ENCODE measurements at places on chromosomes 5 and 9.

GRCh38 chr9:136487672-136488071 lies 4.8 kb upstream of the SEC16A start:
- no peak for DNase-seq

GRCh38 chr9:78357165-78357873 lies 60.4 kb downstream of the PSAT1 start:
- no peak for DNase-seq

GRCh38 chr9:1429297-1429696 lies 379.1 kb downstream of the DMRT2 start:
- peak; percentile 3 for DNase-seq

- no peak for DNase-seq
Measured at GRCh38 chr9:126472948-126473298, 140.8 kb upstream of the LMX1B start.

- DNase-seq: no peak
Measured at GRCh38 chr5:94367900-94368299, 250.5 kb downstream of the KIAA0825 start.

- no peak for DNase-seq
Measured at GRCh38 chr9:79471580-79472543, 99.9 kb upstream of the TLE4 start.

- no peak for DNase-seq
Measured at GRCh38 chr5:41797662-41798061, 72.6 kb downstream of the OXCT1 start.

DNA sequence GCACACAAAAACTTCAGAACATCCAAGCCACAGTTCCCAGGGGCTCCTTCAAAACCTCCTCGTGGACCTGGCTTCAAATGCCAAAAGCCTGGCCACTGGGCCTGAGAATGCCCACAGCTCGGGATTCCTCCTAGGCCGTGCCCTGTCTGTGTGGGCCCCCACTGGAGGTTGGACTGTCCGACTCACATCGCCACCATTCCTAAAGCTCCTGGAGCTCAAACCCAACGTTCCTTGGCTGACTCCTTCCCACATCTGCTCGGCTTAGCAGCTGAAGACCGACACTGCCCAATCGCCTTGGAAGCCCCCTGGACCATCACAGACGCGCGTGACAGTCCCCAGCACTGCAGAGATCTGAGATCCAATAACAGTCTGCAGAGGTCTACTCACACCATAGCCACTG lies 7.7 kb downstream of the SIT1 start:
- no peak for DNase-seq

DNA sequence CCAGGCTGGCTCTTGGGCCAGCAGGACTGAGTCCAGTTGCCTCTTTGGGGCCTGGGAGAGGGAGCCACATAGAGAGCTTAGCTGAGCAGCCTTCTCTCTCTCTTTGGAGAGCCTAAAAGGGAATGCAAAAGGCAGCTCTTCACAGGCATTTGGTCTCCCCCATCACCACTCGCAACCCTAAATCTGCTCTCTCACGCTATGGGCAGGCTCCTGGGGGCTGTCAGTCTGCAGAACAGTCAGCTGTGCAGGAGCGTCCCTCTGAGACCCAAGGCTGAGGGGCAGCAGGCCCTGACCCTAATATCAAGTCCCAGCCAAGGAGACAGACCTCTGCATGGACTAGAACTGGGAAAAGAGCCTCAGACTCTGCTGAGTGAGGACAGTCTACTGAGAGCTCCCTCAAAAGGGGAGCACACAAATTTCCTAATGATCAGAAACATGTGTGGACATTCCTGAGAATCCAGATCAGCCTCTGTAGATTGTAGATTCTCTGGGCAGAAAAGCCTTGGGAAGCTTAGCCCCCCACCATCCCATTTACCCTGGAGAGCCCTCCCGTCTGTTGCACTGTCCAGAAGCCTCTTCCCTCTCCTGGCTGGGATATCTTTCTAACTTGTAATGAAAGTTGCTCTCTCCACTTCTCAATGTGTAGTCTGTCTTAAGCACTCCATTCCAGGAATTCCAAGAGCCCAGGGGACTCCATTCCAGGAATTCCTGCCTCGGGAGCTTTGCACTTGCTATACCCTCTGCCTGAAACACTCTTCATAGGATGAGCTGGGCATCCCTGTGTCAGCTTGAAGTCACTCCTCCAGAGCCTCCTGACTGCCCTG lies 79.4 kb downstream of the FAM114A2 start:
- DNase-seq: no peak

- no peak for DNase-seq
Measured at GRCh38 chr5:96893342-96893741, 17.0 kb downstream of the ERAP2 start.

DNA sequence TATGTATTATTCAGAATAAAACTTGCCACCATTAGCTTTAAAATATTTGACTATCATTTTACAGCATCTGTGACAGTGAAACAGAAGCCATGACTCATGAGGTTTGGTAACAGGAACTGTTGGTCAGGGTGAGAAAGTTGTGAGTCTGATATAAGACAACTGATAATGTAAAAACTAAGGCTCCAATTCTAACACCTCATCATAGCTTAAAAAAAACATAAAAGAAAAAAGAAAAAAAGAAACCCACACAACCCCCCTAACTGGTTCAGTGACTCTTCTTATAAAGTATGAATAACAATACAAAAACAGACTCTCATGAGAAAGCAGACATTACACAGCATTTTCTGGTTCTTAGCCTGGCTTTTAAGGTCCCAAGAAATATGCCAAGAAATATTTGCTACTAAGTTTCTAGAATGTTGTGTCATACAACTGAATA lies 85.8 kb downstream of the MRPS27 start:
- DNase-seq: peak; percentile 81

DNA sequence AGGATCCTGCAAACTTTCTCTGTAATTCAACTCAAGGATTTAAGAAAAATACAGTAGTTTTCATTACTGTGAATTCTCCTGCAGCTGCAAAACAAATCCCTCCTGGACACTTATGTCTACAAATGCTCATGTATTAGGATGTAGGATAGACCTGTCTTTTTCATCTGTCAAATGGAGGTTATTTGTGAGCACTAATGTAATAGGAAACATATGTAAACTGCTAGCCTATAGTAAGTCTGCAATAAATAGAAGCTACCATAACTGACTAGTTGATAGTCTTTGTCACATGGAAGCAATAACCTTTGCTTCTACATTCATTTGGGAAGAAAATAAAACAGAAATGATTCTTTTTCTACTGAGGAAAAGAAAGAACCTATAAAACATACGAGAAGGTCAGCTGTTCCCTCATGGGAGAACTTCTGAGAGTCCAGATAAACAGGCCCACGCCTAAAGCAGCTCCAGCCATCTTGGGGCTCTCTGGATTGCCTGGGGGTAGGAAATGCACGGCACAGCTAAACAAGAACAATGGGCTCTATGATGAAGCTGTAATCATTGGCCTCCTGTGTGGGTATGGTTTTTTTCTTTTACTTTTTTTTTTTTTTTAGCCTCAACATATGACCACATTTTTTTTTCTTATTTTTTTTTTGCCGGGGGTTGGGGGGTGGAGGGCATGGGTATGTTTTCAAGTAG lies 6.2 kb downstream of the KCNV2 start:
- DNase-seq: no peak

- no peak for DNase-seq
Measured at GRCh38 chr5:115186794-115187193, 17.1 kb upstream of the TRIM36 start.

GRCh38 chr5:179608131-179608581 lies 15.3 kb downstream of the HNRNPH1 start:
- DNase-seq: no peak

DNA sequence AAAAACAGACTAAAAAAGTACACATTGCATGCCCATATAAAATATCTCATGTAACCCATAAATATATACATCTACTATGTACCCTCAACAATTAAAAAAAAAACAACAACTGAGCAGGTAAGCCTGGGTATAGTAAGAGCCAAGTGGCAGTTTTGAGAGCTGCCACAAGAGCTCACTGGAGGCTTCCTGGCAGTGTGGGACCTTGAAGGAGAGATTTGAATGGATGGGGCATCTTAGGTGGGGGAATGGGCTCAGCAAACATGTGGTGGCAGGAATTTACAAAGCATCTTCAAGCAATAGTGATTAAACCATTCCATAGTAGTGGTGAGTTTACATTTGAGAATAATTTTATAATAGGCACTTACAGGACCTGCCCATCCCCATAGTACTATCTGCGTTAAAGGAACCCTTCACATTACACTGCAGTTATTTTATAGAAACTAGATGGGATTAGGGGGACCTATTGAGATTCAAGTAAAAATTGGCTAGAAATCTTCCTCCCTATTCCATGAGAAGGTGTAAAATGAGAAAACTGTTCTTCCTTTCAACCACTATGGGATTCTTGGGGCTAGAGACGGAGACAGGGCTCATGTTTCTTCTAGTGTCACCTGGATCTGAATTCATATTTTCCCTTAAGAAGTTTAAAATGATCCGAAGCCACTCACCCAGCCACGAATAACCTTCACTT lies 6.9 kb downstream of the MEGF10 start:
- DNase-seq: no peak

GRCh38 chr5:82106207-82106606 lies 134.4 kb downstream of the ATG10 start:
- no peak for DNase-seq

- DNase-seq: no peak
Measured at GRCh38 chr9:129160712-129161533, 17.1 kb downstream of the IER5L start.

DNA sequence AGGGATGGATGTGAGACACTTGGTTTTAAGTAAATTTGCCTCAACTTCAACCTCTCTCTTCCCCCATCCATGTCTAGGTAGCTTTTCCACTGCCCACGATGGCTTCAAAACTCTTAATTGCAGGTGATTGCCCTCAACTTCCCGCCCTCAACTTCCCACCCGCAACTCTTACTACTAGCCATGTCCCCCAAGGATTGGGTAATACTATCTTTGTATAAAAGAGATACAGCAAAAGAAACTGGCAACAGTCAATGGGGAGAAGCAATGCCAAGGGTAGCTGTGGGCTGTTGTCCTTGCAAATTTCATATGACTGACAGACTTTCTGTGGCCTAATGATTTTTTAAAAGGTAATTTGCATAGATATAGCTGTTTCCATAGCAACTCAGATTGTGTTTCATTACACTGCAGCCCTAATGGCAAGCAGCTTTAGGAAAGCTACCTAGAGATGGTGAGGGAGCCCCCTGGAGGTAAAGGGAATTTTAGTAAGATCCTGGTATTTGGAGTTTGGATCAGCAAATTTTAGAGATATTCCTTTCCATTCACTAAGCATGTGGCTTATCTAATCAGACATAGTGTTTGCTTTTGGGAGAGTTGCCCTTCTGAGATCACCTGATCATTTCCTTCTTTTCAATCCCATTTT lies 421.5 kb upstream of the DAP start:
- peak; percentile 16 for DNase-seq

DNA sequence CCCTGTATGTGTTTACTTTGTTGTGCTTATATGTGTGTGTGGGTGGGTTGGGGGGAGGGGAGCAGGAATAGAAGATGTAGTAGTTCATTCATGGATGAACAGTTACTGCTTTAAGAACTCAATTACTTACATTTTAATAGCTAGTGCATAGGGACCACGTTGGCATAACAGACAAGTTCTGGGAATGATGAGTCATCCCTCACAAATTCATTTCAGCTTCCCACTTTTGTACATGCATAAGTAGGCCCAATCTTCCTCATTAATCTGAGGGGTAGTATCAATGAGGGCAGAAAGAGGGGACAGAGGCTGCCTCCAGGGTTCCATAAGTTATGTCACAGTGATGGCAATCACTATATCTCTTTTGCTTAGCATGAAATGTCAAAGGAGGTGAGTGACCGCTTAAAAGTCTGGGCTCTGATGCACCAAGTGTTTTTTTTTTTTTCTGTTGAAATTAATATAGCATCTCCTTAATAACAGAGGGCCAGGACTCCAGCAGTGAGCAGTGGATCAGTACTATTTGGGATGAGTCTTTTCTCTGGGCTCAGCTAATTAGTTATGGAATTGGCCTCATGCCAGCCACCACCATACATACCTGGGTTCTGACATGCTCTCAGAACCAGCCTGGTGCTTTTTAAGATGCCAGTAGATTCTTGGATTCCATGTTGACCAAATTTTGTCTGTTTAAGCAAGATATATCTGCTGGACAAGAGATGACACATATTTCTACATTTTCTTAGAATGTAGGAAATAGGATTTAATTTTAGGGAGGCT lies 37.1 kb downstream of the PRDM6 start:
- no peak for DNase-seq

DNA sequence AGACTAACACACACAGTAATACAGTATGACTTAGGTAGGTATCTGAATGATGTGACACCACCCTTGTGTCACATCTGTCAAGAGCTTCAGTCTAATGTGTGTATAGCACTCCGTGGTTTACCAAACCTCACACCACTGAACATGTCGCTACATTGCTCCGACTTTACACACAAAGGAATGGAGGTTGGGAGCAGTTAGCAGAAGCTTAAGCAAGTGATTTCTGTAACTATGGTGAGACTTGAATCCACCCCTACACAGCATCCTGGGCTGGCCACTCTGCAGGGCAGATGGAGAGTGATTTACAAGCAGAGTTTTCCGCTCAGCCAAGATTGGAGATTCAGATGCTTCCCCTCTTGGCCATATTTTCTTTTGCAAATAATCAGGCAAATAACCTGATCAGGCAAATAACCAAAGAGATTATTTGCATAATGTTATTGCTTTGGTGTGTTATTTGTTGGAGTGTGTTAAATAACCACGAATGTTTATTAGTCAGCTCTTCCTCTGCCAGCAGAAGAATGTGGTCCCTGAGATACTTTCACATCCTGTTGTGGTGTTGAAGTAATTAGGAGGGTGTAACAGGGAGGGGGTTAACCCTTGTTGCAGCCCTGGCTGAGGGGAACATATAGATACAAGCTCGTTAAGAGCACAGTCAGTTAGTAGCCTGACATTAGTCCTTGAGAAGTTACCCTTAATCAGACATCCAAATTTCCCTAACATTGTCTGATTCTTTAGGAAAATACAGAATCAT lies 92.8 kb downstream of the SNX18 start:
- peak; percentile 42 for DNase-seq

DNA sequence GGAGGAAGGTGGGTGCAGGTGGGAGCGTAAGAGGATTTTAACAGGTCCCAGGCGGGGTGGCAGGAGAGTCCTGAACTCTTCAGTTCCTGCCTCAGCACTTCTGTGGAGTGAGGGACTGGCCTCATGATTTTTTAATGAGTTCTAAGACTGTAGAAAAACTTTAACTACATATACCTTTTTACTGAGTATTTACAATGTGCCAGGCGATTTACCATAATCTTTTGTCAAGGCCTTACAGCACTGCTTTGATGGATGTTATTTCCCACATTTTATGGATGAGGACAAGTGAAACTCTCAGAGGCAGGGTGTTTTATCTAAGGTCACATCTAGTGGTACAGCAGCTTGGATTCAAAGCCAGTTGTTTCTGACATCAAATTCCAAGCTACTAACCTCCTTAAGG lies 99.5 kb downstream of the PJA2 start:
- DNase-seq: no peak

Measured in kidney capillary endothelial cell (primary cell).